ENCODE measurements at places on chromosomes 16 and 17.

DNA sequence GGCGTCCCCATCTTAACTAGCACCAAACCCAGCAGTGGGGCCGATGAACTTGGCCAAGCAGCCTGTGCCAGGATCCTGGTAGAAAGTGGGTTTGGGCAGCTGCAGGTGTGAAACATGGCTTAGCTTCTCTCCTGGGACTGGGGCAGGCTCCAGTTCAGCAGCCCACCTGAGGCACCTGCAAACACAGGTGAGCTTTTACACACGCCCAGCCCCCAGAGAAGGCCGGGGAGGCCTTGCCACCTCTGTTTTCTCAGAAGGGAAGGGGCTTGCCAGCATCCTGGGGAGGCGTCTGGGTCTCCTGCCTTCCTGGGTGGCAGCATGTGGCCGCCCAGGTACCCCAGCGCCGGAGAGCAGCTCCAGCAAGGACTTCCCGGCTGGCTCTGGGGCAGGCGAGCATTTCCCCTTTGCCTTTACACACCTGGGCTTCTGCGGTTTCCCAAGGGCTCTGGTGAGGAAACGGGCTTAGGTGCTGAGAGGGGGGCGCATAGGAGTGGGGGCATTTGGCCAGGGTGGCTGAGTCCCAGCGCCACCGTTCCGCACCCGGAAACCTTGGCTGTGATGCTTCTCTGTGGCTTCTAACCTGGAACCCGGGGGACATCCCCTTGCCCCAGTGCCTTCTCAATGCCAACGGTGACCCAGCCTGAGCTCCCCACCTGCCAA lies 81.6 kb upstream of the CBX4 start:
- no peak for DNase-seq

- no peak for DNase-seq
Measured at GRCh38 chr16:79627092-79627491, 26.6 kb upstream of the MAF start.

GRCh38 chr17:28662527-28662829 lies 473 bp downstream of the SUPT6H start:
- no peak for DNase-seq

GRCh38 chr17:65312718-65313377 lies 175.7 kb downstream of the RGS9 start:
- no peak for DNase-seq

DNA sequence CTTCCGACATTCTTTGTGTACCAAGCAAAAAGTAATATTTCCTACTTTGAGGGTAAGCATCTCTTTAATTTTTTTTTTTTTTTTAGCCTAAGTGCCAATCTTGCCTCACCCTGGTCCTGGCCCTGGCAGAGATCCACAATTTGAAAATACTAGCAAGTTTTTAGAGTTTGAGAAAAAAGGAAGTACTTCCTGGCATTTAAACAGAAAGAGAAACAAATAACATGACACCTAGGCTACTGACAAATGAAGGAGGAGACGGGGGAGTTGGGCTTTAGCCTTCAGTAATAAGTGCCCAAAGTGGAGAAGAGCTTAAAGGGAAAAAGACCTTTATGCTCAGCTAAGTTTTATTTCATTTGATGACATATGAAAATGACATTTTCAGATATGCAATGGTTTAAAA lies 92.8 kb downstream of the HS3ST3A1 start:
- DNase-seq = no peak
